Activated naive CD4-positive, alpha-beta T cell treated with anti-CD3 and anti-CD28 coated beads, Interleukin-2, amount 10 ng/mL, durations not matched to agents 7 days and 5 days (primary cell): ENCODE measurements at places on chromosomes 4 and X.

GRCh38 chr4:128350449-128351045 lies 62.9 kb upstream of the PGRMC2 start:
- no peak for DNase-seq
- H3K4me1 ChIP-seq = no peaks in the 10 kb centered on the region
- no peak overlapping the region for H3K4me3 ChIP-seq
- H3K27me3 ChIP-seq = no peaks in the 10 kb centered on the region
- no peaks in the 10 kb centered on the region for H3K36me3 ChIP-seq
- no peak overlapping the region for H3K27ac ChIP-seq

DNA sequence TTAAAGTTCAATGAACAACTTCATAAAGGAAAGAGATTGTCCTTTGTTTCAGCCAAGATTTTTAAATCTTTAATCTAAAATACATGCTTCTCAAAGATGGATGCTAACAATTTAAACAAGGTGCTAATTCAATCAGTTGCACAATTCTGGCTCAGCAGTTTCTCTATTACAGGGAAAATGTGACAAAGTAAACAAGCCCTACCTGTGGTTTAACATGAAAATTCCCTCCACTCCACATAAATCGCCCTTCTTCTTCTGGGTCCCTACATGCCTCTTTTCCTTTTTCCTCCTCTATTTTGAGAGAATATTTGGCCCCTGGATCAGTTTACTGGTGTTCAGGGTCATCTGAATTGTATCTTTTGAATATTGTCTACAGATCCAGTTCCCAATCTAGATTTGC lies 80.6 kb downstream of the FRYL start:
- H3K36me3 ChIP-seq = peaks cover 13% of the 10 kb centered on the region
- no peaks in the 10 kb centered on the region for H3K27me3 ChIP-seq
- H3K27ac ChIP-seq = no peak overlapping the region
- H3K4me1 ChIP-seq = peaks cover 21% of the 10 kb centered on the region
- no peak for DNase-seq
- no peak overlapping the region for H3K4me3 ChIP-seq

GRCh38 chrX:44157858-44158257 lies 184.7 kb upstream of the NDP start:
- no peak overlapping the region for H3K27ac ChIP-seq
- H3K27me3 ChIP-seq = no peaks in the 10 kb centered on the region
- no peaks in the 10 kb centered on the region for H3K4me1 ChIP-seq
- no peaks in the 10 kb centered on the region for H3K36me3 ChIP-seq

- H3K27ac ChIP-seq = no peak overlapping the region
- no peaks in the 10 kb centered on the region for H3K4me1 ChIP-seq
Observed at GRCh38 chrX:94162971-94163370, 489.0 kb downstream of the FAM133A start.

DNA sequence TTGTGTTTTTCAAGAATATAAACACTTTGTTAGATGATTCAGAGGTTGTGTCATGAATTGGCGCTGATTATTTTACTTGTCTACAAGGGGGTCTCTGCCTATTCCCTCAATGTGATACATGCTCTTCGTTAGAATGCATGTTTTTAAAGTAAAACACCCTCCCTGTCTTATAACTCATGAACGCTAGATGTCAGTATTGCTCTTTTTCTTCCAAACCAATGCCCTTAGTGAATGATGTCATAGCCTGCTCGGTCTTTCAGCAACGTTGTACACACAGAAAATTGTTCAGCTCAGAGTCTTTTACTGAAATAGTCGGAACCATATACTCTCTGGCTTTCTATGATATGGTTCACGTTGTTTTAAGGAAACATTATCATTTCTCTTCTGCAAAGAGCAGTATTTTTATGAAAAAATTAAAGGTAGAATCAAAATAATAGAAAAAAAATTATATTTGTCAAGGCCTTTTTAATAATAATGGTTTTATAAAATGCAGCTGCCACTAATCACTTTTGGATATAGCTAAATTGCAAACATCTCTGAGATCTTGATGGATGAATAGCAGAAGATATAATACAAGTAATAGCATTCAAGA lies 292.9 kb downstream of the TLL1 start:
- no peak overlapping the region for H3K27ac ChIP-seq
- H3K4me3 ChIP-seq = no peak overlapping the region
- no peaks in the 10 kb centered on the region for H3K36me3 ChIP-seq
- H3K27me3 ChIP-seq = no peaks in the 10 kb centered on the region

- no peak for DNase-seq
- peak within 1 kb of the TSS; percentile 15 for H3K4me3 ChIP-seq
- H3K27me3 ChIP-seq = peaks cover 15% of the 10 kb centered on the region
Observed at GRCh38 chr4:73620115-73620792, at the start of gene RASSF6. Gene RASSF6 (minus strand): TSS chr4:73620436. CDS start chr4:73611795, 8,641 bp downstream.

DNA sequence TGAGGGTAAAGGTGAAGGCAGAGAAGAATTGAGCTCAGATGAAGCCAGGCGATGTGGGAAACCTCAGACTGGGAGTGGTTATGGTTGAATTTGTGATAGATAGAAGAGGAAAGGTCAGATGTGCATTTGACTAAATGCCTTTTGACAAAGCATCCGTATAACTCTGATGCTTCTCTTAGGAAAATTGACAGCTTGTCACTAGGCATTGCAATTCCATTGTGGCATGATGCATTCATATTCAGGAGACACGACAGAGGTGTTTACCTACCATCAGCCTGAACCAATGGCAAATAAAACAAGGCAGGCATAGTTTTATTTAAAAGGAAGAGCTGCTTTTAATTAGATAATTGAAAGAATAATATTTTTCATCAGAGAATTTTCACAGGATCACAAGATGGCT lies 325.1 kb upstream of the IGFBP7 start:
- no peak overlapping the region for H3K27ac ChIP-seq
- no peaks in the 10 kb centered on the region for H3K36me3 ChIP-seq
- H3K4me3 ChIP-seq = no peak overlapping the region

GRCh38 chr4:102519925-102520324 lies 18.8 kb downstream of the NFKB1 start:
- H3K4me1 ChIP-seq = peaks cover 78% of the 10 kb centered on the region
- no peak overlapping the region for H3K27ac ChIP-seq
- DNase-seq = no peak
- peaks cover 41% of the 10 kb centered on the region for H3K36me3 ChIP-seq

- H3K4me1 ChIP-seq = no peaks in the 10 kb centered on the region
- DNase-seq = no peak
- peaks cover 64% of the 10 kb centered on the region for H3K36me3 ChIP-seq
- no peak overlapping the region for H3K4me3 ChIP-seq
Observed at GRCh38 chr4:182885022-182885737, 32.0 kb downstream of the DCTD start.

DNA sequence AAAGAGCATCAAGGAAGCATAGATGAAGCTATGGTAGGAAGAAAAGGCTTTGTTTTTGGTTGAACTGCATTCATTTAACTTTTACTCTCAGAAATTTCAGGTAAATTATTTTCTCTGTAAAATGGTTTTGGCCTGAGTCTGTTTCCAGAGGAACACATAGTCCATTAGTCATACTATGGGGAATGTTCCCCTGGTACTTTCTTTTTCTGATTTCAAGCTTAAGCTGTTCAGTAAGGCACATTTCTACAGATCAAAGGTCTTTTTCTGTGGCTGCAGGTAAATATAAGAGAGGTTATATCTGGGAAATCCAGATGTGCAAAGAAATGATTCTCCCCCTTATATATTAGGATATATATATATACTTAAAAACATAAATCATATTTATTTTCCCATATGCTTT lies 1744.4 kb upstream of the ADGRL3 start:
- no peak overlapping the region for H3K4me3 ChIP-seq
- no peaks in the 10 kb centered on the region for H3K4me1 ChIP-seq
- DNase-seq = no peak
- H3K27me3 ChIP-seq = no peaks in the 10 kb centered on the region

DNA sequence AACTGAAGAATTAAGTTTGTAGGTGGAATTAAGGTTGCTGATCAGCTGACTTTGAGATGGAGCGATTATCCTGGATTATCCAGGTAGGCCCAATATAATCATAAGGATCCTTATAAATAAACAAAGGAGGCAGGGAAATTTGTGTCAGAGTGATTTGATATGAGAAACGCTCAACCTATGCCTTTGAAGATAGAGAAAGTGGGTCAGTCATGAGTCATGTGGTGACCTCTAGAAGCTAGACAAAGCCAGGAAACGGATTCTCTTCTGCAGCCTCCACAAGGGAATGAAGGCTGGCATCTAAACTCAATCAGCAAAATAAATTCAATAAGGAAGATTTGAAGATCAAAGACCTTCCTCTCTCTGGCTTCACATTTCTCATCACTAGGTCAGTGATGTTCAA lies 41.5 kb upstream of the SMIM10 start:
- H3K36me3 ChIP-seq = no peaks in the 10 kb centered on the region
- peaks cover 6% of the 10 kb centered on the region for H3K27me3 ChIP-seq
- H3K4me3 ChIP-seq = no peak overlapping the region

DNA sequence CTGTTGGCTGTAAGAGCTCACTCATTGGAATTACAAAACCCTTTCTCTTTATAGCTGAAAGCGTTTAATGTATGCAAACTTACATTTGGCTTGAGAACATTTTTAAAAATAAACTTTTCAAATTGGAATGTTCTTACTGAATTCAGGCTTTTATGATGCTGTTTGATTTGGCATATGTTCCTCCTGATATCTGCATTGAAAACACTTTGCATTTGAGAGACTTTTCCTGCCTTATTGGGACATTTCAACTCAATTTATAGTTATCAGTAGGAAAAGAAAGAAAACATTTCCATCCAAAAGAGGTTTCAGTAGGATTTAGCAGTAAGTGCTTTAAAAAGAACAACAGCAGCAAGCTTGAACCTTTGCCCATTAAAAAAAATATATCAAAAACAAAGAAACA lies 520.0 kb downstream of the IL1RAPL1 start:
- no peaks in the 10 kb centered on the region for H3K36me3 ChIP-seq
- H3K4me1 ChIP-seq = no peaks in the 10 kb centered on the region
- H3K27me3 ChIP-seq = no peaks in the 10 kb centered on the region
- no peak overlapping the region for H3K27ac ChIP-seq
- DNase-seq = no peak
- no peak overlapping the region for H3K4me3 ChIP-seq
